ENCODE measurements at places on chromosomes 2 and 18. TPM values are rescaled to one million over a fixed set of nuclear protein-coding genes. Genes with fewer than 3 reads are reported as not detected.

GRCh38 chr2:118106926-118107325 is 18.7 kb downstream of the INSIG2 start:
- H3K4me3 ChIP-seq: no peak overlapping the region
- H3K27ac ChIP-seq: no peak overlapping the region
- H3K4me1 ChIP-seq: no peaks in the 10 kb centered on the region

GRCh38 chr2:200738590-200738989 is 73.1 kb upstream of the BZW1 start:
- H3K4me1 ChIP-seq: peaks cover 4% of the 10 kb centered on the region
- no peak overlapping the region for H3K27ac ChIP-seq
- H3K4me3 ChIP-seq: no peak overlapping the region

MDH1B gene
- 14.4 TPM for total RNA-seq

DNA sequence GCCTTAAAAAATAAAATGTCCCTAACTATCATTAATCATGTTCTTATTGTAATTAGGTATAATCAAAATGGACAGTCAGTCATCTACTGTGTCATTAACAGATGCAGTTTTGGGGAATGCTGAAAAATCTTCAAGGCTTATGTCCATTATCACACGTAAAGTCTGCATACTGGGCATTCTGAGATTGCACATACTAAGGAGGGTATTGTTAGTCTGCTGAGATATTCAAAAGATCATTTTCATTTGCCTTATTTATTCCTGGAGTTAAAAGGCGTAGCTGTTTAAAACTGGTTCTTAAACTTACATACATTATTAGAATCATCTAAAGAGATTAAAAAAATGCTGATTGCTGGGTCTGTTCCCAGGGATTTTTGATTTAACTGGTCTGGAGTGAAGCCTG is 27.4 kb downstream of the KCNE4 start:
- H3K4me3 ChIP-seq: no peak overlapping the region
- DNase-seq: no peak
- no peaks in the 10 kb centered on the region for H3K4me1 ChIP-seq
- no peak overlapping the region for H3K27ac ChIP-seq
- H3K36me3 ChIP-seq: no peaks in the 10 kb centered on the region

COLEC11 gene
- total RNA-seq: 31.1 TPM

GRCh38 chr2:239711911-239712570 is 311.2 kb upstream of the HDAC4 start:
- H3K4me3 ChIP-seq: no peak overlapping the region
- H3K36me3 ChIP-seq: no peaks in the 10 kb centered on the region
- H3K27ac ChIP-seq: no peak overlapping the region
- H3K4me1 ChIP-seq: peaks cover 9% of the 10 kb centered on the region

OR6B2 gene
- total RNA-seq: not detected

GRCh38 chr2:33230842-33231241 is 245.6 kb upstream of the RASGRP3 start:
- no peak for DNase-seq
- no peak overlapping the region for H3K27ac ChIP-seq
- H3K4me3 ChIP-seq: no peak overlapping the region
- no peaks in the 10 kb centered on the region for H3K27me3 ChIP-seq

DNA sequence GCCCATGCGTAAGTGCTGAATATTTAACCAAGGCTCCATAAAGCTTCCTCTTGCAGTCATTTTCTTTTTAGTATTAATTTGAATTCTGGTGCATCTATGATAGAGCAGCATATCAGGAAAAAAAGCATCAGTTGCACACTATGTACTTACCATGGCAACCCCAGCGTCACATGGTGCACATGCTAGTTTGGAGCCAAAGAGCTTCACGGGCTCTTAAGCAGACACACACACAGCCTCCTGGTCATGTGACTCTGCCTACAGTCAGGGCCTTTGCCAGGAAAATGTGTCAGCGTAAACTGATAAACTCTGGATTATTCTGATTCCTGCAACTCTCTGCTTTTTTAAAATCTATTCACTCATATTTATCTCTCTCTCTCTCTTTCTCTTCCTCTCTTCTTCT is 30.2 kb downstream of the NYAP2 start:
- H3K27me3 ChIP-seq: no peaks in the 10 kb centered on the region
- H3K27ac ChIP-seq: no peak overlapping the region
- peak; percentile 54 for DNase-seq

CCDC74B gene
- total RNA-seq: 6.4 TPM

BOLL gene
- total RNA-seq: not detected

MFSD2B gene
- 1.2 TPM for total RNA-seq

DNA sequence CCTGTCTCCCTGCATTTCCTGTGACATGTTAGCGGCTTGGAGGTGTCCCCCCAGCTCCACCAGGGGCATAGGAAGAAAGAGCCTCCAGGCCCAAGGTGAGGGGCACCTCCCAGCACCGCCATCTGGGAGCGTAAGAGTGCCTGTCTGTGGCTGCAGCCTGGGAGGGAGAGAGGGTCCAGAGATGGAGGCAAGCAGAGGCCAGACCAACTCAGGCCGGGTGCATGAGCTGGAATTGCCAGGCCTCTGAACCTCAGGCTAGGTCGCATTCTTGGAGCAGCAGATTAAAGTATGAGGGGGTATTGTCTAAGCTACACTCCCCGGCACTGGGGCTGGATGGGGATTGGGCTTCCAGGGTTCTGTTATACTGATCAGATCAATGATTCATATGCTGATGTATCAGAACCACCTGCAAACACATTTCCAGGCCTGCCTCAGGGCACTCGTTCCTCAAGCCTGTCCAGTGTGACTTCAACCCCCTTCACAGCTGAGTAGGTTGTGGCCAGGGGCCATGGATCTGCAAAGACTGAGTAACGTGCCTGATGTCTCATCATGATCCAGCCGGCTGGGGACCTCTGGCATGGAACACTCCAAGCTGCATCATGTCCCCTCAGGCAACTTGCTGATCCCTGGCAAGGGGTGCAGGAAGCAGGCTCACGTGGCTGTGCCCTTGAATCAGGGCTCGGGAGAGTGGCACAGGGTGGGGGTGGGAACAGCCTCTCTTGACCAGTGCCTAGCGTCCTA is 73.2 kb downstream of the HS1BP3 start:
- H3K4me3 ChIP-seq: no peak overlapping the region
- H3K36me3 ChIP-seq: no peaks in the 10 kb centered on the region
- H3K27me3 ChIP-seq: no peaks in the 10 kb centered on the region
- H3K27ac ChIP-seq: peak overlapping the region; percentile 89
- no peak for DNase-seq

DNA sequence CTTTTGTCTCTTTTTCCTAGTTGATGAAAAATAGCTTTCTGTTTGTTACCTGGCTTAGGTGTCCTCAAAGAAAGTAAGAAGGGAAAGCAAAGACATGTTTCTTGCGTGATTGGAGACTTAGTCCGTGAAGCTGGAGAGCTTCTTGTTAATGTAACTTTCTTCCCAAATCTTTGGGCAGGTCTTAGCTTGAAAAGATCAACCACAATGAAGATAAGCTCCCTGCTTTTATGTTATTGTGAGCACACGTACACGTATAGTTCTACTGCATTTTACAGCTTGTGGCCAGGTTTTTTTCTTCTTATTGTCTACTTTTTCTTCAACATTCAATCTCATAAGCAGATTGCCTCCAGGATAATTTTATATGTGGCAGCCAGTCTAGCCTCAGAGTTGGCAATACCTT is 99.8 kb downstream of the DIS3L2 start:
- DNase-seq: no peak
- no peaks in the 10 kb centered on the region for H3K36me3 ChIP-seq
- H3K27me3 ChIP-seq: no peaks in the 10 kb centered on the region
- H3K27ac ChIP-seq: no peak overlapping the region
- no peaks in the 10 kb centered on the region for H3K4me1 ChIP-seq

SFT2D3 gene
- total RNA-seq: 9.8 TPM

LYPD6 gene
- 42.6 TPM for total RNA-seq

DNA sequence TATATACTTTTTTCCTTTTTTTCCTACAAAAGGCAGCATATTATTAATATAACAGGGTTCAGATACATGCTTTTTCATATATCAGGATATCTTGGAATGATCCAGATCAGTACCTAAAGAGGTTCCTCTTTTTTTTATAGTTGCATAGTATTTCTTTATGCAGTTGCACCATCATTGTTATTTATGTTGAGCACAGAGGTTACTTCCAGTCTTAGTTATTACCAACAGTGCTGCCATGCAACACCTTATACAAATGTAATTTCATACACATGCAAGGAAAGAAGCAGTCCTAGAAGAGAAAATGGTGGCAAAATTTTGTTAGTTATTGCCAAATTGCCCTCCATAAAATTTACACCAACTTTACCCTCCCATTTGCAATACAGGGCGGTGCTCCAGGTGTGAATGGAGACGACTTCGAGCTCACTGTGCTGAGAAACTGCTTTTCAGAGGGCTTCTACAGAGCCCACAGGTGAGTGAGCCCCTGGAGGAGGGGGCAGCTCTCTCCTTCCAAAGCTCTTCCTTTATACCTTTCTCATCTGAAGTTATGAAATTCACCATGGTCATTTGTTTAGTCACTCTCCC is 30.0 kb upstream of the KCMF1 start:
- DNase-seq: no peak
- H3K36me3 ChIP-seq: no peaks in the 10 kb centered on the region
- H3K4me1 ChIP-seq: no peaks in the 10 kb centered on the region

AQP4 gene
- 1,006 TPM for total RNA-seq

MEIS1 gene
- total RNA-seq: 68.4 TPM

- no peaks in the 10 kb centered on the region for H3K4me1 ChIP-seq
- H3K27me3 ChIP-seq: no peaks in the 10 kb centered on the region
- no peak overlapping the region for H3K4me3 ChIP-seq
- no peak for DNase-seq
These were observed 338.0 kb downstream of the TNS1 start for GRCh38 chr2:217664761-217665160.

SP9 gene
- 0.88 TPM for total RNA-seq

NYAP2 gene
- 12.6 TPM for total RNA-seq

DNA sequence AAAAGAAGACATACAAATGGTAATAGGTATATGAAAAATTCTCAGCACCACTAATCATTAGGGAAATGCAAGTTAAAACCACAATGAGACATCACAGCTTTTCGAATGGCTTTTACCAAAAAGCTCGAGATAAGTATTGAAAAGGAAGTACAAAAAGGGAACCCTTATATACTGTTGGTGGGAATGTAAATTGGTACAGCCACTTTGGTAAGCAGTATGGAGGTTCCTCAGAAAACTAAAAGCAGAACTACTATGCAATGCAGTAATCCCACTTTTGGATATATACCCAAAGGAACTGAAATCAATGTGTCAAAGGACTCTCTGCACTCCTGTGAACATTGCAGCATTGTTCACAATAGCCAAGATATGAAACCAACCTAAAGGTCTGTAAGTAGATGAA is 107.5 kb upstream of the SPATS2L start:
- H3K4me3 ChIP-seq: no peak overlapping the region
- H3K4me1 ChIP-seq: no peaks in the 10 kb centered on the region
- no peaks in the 10 kb centered on the region for H3K27me3 ChIP-seq
- no peak for DNase-seq
- H3K27ac ChIP-seq: no peak overlapping the region
- no peaks in the 10 kb centered on the region for H3K36me3 ChIP-seq

GRCh38 chr2:205882806-205883425 is 200.6 kb downstream of the NRP2 start:
- no peaks in the 10 kb centered on the region for H3K36me3 ChIP-seq
- H3K27ac ChIP-seq: no peak overlapping the region
- H3K27me3 ChIP-seq: peaks cover 4% of the 10 kb centered on the region
- peaks cover 11% of the 10 kb centered on the region for H3K4me1 ChIP-seq
- no peak overlapping the region for H3K4me3 ChIP-seq

DNA sequence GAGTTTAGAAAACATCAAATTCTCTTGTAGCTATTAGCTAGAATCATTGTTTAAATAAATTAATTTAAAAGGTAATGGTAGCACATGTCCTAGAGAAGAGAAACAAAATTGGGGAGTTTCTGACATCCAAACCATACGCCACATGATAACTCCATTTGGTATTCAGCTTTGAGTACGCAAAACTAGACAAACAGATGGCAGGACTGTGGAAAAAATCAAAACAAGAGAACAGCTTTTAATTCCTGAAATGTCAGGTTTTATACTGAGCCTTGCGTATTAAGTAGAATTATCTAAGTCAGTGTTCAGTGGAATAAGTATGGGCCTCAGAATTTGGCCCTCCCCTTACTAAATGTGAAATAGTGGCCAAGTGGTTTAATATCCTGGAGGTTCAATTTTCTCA is 82.4 kb upstream of the PDE1A start:
- H3K4me3 ChIP-seq: no peak overlapping the region
- H3K36me3 ChIP-seq: no peaks in the 10 kb centered on the region
- H3K27me3 ChIP-seq: no peaks in the 10 kb centered on the region
- no peak for DNase-seq

GRCh38 chr18:54528942-54529376 is 62.1 kb upstream of the DYNAP start:
- no peak for DNase-seq
- H3K36me3 ChIP-seq: no peaks in the 10 kb centered on the region
- no peaks in the 10 kb centered on the region for H3K27me3 ChIP-seq
- no peak overlapping the region for H3K4me3 ChIP-seq

GRCh38 chr2:235160281-235160810 is 208.5 kb downstream of the SH3BP4 start:
- no peak overlapping the region for H3K4me3 ChIP-seq
- no peak overlapping the region for H3K27ac ChIP-seq
- no peaks in the 10 kb centered on the region for H3K27me3 ChIP-seq
- no peaks in the 10 kb centered on the region for H3K36me3 ChIP-seq

DNA sequence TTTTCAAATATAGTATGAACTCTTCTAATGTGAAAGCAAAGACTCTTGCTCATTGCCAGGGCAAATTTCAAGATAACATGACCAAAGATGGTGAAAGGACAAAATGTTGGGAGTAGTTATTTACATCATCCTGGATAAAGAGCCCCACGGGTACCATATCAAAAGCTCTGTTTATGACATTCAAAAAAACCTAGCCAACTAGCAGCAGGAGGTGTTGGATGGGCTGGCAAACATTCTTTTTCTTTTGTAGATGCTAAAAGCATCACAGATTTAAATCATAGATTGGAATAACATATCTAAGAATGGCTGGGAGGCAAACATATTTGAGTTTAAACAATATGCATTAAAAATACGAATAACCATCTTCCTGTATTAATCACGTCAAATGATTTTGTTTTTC is 153.5 kb downstream of the ICOS start:
- H3K27me3 ChIP-seq: no peaks in the 10 kb centered on the region
- H3K4me3 ChIP-seq: no peak overlapping the region
- DNase-seq: no peak
- H3K4me1 ChIP-seq: no peaks in the 10 kb centered on the region
- no peak overlapping the region for H3K27ac ChIP-seq

CD8B gene
- 2.4 TPM for total RNA-seq

SLC8A1 gene
- 137 TPM for total RNA-seq

GRCh38 chr18:12301263-12302005 is 6.6 kb upstream of the TUBB6 start:
- H3K36me3 ChIP-seq: no peaks in the 10 kb centered on the region
- no peak for DNase-seq
- H3K4me3 ChIP-seq: no peak overlapping the region
- no peak overlapping the region for H3K27ac ChIP-seq

- H3K36me3 ChIP-seq: no peaks in the 10 kb centered on the region
- H3K4me3 ChIP-seq: no peak overlapping the region
- H3K27me3 ChIP-seq: no peaks in the 10 kb centered on the region
These were observed 167.0 kb downstream of the BCL11A start for GRCh38 chr2:60386436-60386835.

- no peaks in the 10 kb centered on the region for H3K27me3 ChIP-seq
- H3K27ac ChIP-seq: no peak overlapping the region
- H3K4me3 ChIP-seq: no peak overlapping the region
- H3K36me3 ChIP-seq: peaks cover 3% of the 10 kb centered on the region
These were observed 63.5 kb downstream of the PTPN2 start for GRCh38 chr18:12820506-12820905.

- peak overlapping the region; percentile 91 for H3K27ac ChIP-seq
- H3K4me1 ChIP-seq: peaks cover 70% of the 10 kb centered on the region
- no peak for DNase-seq
- no peaks in the 10 kb centered on the region for H3K27me3 ChIP-seq
These were observed 106.9 kb upstream of the OTOS start for GRCh38 chr2:240247241-240247867.

COL4A4 gene
- total RNA-seq: 1.7 TPM
